ENCODE measurements at places on chromosomes 5 and 9.

DNA sequence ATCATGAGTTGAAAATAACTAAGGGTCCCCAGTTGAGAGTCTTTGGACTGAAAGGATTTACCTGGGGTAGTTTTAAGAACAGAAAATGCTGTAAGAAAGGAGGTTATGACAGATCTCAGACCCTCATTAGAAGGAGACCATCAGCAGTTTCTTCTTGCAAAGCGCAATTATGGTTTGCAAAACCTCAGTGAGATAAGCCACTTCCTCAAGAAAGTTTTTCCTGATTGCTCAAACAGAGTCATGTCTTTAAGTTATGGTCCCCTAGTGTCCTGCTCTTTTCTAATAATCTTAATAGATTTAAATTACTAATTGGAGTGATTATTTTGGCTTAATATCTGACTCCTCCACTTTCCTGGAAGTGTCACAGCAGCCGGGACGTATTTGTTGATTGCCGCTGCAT is 293.2 kb upstream of the KLF4 start:
- DNase-seq, result no peak

DNA sequence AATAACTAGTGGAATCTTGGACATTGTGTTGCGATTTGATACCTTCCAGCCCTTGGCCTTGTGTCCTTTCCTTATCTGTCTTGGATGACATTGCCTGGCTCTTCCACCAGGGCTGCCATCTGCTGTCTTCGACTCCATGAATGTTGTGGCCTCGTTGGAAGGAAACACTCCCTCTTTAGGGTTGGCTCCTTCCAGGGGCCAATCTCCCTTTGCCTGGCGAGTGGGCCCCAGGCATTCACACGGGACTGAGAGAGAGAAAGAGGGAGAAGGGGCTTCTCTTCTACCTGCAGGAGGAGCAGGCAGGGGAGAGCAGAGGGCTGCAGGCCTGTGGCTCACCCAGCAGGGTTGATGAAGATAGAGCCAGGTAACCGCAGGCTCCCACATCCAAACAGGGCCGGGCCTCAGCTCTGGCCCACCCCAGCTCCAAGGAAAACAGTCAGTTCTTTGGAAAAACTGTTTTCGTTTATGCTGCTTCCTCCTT is 31.3 kb downstream of the FGF1 start:
- DNase-seq, result no peak

DNA sequence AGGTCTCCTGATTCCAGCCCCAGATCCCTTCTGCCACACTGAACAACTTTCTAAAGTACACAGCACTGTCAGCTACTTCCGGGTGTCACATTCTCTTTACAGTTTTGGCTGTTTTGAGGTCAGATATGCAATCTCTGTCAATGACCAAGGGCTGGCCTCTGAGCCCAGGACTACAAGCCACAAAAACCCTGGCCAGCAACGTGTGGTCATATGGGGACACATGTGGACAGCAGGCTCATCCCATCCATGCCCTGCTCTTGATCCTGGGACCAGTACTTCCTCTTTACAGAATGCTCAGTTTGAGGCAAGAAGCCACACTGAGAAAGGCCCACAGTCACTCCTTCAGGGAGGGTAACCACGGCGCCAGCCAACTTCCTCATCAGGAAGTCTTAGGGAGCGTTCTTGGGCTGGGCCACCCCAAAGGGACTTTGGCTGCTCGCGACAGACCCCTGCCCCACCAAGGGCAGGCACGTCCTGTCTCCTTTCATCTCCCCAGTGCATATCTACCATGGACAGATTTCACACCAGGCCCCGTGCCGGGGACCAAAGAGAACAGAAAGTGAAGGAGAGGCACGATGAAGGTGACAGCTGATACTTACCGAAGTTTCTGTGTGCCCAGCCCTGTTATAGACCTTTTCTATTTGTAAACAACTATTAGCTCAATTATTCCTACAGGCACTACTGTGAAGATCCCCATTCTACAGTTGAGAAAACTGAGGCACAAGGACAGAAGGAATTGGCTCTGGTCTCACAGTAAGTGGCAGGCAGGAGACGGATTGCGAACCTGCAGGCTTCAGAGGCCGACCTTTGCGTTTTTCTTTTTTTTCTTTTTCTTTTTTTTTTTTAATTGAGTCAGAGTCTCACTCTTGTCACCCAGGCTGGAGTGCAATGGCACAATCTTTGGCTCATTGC is 37.3 kb downstream of the STK10 start:
- DNase-seq, result no peak

- no peak for DNase-seq
Observed at GRCh38 chr9:91856419-91856818, 93.6 kb downstream of the ROR2 start.

GRCh38 chr5:172267943-172268342 is 15.6 kb downstream of the UBTD2 start:
- no peak for DNase-seq

DNA sequence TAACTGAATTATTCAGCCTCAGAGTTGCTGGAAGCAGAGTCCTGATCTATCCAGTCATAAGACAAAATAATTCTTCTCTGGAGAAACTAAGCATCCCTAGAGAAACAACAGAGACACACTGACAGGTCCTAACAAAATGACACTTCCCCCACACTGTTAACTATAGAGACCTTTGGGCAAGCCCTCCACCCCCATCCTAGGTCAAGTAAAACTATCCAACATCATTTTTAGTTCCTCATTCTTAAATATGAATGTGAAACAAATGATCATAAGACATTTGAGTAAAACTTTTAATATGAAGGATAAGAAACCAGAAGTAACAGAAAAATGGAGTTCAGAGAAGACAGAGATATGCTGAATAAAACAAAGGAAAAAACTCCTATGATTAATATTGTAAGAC is 30.9 kb downstream of the CNTLN start:
- no peak for DNase-seq

DNA sequence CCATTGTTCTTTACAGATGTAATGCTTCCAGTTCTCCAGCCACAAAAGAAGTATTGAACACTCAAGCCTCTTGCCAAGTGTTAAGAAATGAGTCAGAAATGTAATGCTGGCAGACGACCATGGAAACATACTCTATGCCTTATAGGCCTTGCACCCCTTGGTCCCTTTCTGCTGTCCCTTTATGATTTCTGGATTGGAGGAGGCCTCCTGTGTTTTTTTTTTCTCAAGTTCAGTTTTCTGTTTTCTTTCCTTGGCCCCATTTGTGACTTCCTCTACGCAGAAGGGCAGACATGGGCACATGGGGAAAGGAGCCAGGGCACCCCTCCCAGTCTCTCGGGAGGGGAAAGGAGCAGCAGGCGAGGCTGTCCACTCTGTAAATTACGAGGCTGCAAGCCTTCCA is 53.4 kb downstream of the SNX18 start:
- DNase-seq, result no peak

- DNase-seq, result no peak
Observed at GRCh38 chr5:139312075-139312474, 18.5 kb downstream of the MATR3 start.

DNA sequence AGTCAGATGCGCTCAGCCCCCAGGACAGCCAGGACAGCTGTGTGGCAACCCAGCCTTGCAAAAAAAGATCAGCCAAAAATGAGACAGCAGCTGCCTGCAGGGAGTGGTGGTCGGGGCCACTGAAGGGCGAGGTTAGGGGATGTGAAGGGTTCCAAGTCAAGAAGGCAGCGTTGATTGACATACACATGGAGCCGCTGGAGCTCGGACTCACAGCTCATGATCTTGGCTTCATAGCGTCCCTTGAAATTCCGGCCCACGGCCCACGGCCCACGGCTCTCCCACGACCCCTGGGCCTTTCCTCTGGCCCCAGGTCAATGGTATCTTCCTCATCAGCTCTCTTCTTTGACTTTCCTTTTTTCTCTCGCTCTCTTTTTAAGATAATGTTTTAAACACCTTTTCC is 390.0 kb upstream of the IRX4 start:
- no peak for DNase-seq

DNA sequence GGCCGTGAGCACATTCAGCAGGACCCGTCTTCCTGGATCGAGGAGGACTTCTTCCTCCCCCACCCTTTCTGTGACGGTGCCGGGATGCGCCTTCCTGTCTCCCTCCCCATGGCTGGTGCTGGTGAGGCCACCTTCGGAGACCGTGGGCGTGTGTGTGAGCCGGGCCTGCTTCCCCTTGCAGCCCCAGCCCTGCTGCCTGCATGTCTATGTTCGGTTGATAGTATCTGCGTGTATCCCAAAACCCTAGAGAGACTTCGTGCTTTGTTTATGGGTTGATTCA is 12.8 kb downstream of the CEP72 start:
- no peak for DNase-seq

GRCh38 chr5:155619688-155620087 is 606.1 kb downstream of the KIF4B start:
- DNase-seq, result no peak
